NCI-H345 (cell line): ENCODE measurements at places on chromosomes 2 and 18.
A peak's percentile ranks its signal among the peaks of the same experiment; 100 is the strongest.

GRCh38 chr18:56423626-56424025 lies 214.8 kb downstream of the TXNL1 start:
- no peak for DNase-seq

DNA sequence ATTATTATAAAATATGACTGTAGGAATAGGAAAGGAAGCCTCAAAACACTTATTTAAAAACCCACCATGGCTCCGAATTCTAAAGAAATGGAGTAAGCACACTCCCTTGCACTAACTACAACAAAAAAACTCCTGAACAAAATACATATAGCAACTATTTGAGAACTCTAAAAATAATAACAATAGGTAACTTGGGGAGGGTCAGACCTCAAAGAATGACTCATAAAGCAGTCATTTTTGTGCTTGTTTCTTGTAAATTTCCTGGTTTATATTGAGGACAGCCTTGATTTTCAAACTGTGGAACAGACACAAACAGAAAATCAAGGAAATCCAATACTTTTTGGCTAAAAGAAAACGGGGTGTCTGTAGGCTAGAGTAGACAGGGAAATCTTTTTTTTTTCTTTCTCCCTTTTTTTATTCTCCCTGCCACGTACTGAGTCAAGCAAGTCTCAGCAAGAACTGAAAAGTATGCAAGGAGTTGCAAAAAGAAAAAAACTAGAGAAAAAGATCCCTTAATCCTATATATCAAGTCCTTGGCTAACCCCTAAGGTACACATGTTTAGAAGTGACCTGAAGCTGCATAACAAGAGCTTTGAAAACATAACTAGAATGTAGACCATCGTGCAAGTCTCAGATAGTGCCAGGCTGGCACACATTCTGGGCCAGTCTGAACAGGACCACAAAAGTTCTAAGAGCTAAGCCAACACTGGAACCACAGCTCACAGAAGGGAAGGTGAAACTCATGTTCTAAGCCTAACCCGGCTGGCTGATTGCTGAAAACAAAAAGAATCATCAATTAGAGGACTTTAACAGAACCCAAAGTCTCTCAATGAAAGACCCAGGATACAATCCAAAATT lies 403.1 kb upstream of the LYPD1 start:
- no peak for DNase-seq

GRCh38 chr2:20052861-20053281 lies 1.4 kb upstream of the LAPTM4A start:
- peak; percentile 74 for DNase-seq

DNA sequence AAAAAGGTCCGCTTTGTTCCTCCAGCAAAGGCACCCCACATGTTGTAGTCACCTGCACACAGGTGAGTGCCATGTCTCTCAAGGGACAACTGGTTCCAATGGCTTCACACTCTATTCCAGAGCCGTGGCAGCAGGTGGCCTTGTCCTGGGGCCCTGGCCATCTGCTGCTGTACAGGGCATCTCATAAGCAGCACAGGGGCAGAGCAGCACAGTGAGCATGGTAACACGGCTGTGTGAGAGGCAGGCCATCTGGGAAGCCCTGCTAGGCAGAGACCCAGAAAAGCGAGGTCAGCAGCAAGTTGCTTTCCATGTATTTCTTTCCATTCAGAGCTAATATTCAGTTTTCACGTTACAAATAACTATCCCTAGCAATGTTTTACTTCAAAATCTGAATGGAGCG lies 54.7 kb downstream of the CMPK2 start:
- no peak for DNase-seq

- no peak for DNase-seq
Observed at GRCh38 chr2:236748385-236748784, 178.8 kb downstream of the ACKR3 start.

GRCh38 chr2:47028171-47028570 lies 112.6 kb upstream of the MCFD2 start:
- DNase-seq, result no peak
